ENCODE measurements at places on chromosomes 6 and 20.

DNA sequence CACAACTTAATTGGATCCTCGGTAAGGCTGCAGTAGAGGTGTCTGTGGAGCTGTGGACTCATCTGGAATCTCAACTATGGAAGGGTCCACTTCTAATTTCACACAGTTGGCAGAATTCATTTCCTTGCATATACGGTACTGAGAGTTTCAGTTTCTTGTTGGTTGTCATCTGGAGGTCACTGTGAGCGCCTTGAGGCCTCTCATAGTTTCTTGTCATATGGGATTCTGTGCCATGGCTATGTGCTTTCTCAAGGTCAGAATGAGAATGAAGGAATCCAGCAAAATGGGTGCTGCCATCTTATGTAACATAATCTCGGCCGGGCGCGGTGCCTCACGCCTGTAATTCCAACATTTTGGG is 298.2 kb downstream of the DOK5 start:
- DNase-seq, result no peak

- no peak for DNase-seq
These were observed 41.2 kb downstream of the PTPRK start for GRCh38 chr6:128479048-128479666.

DNA sequence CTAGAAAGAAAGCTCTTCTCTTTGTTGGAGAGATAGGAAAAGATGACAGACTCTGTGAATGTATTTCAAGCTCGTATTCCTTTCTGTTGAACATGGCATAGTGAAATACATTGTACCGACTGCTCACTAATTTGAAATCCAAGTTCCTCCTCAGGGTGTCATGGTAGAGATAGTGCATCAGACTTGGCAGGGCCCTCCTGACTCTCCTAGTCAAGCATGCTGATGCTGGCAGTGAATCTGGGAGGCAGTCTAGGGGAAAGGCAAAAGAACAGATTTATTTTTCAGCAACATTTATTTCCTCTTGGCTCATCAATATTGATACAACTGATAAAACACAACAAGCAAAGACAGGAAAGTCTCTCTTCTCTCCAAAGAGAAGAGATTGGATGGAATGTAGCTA is 356.3 kb upstream of the IRAK1BP1 start:
- peak; percentile 54 for DNase-seq

- DNase-seq, result peak; percentile 71
These were observed 58.6 kb upstream of the RNF144B start for GRCh38 chr6:18328540-18328939.

GRCh38 chr20:24504331-24505285 is 35.2 kb downstream of the SYNDIG1 start:
- DNase-seq, result no peak

Data from LNCaP clone FGC (cell line).